Ecto neural progenitor cell (in vitro differentiated cells): ENCODE measurements at places on chromosomes 2 and 18.

GRCh38 chr2:200168641-200169555 is 137.6 kb upstream of the SPATS2L start:
- DNase-seq = no peak

DNA sequence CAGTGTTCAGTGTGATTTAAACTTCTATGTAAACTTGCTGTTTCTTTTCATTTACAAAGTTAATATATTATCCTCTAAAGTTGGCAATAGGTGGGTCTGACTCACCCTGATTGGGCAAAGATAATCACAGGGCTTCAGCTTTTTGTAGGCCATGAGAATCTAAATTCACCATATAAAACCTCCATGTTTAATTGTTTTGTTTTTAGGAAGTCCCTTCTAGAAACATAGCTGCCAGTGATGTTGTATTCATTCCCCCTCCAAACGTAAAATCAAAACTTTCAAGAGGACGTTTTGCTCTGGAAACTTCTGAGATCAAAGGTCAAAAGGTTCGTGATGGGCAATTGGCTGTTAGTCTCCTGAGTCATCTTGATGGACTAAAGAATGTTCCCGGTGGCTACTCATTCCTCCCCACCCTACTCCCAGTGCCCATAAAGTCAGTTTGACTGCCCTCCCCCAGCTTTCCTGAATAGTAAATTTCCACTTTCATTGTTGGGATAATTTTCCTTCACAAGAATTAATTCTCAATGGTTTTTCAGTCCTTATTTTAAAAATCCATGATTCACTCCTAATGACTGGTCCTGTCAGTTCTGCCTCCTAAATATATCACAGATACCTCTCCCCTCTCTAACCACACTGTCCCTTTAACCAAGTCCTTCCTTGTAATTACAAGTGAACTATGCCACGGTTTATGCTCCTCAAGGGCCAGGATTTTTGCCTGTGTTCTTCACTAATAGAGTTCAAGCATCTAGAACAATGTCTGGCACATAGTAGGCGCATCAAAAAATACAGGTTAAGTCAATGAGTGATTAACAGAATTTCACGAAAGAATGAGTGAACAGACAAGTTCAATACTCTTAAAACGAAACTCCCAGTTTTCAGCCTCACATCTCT is 164.4 kb upstream of the VRK2 start:
- DNase-seq = no peak

- no peak for DNase-seq
Observed at GRCh38 chr2:205524656-205525055, 157.6 kb upstream of the NRP2 start.

GRCh38 chr18:23998820-23999219 is 15.7 kb upstream of the TTC39C start:
- no peak for DNase-seq

DNA sequence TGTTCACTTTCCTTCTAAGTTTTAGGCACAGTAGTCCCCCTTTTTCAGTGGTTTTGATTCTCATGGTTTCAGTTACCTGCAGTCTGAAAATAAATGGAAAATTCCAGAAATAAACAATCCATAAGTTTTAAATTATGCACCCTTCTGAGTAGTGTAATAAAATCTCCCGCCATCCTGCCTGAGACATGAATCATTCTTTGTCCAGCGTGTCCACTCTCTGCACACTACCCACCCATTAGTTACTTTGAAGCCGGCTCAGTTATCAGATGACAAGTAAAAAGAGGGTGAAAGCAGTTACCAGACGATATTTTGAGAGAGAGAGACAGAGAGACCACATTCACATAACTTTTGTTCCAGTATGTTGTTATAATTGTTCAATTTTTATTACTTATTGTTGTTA is 400.5 kb downstream of the TMX3 start:
- no peak for DNase-seq

- no peak for DNase-seq
Observed at GRCh38 chr2:161947836-161948235, 126.2 kb downstream of the DPP4 start.

GRCh38 chr2:128779301-128780095 is 460.8 kb upstream of the HS6ST1 start:
- DNase-seq = peak; percentile 41

DNA sequence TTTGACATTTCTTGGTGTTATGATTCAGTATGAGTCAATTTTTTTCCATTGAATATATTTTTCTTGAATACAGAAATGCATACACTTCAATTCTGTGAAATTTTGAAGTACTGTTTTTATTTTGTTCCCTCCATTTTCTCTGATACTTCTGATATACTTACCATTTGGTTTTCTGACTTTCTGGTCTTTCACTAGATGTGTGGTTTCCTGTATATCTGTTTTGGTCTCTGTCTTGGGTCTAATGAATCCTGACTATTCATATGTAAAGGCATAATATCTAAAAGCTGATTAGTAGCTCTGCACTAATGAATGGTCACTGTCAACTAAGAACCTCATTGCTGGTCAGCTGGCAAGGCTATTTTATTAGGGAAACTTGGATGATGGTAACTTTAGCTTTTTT is 345.6 kb downstream of the GRB14 start:
- DNase-seq = no peak

- no peak for DNase-seq
Observed at GRCh38 chr18:44799382-44799906, 118.8 kb downstream of the SETBP1 start.

- no peak for DNase-seq
Observed at GRCh38 chr2:43218155-43218701, 8.2 kb downstream of the ZFP36L2 start.

DNA sequence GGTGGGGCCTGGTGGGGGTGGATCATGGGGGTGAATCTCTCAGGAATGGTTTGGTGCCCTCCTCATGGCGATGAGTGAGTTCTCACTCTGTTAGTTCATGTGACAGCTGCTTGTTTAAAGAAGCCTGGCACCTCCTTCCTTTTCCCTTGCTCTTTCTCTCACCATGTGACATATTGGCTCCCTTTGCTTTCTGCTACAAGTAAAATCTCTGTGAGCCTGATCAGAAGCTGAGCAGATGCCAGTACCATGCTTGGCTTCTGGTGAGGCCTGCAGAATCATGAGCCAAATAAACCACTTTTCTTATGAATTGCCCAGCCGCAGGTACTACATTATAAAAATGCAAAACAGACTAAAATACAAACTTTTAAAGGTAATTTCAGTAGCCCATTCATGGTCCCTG is 73.4 kb upstream of the TEX51 start:
- no peak for DNase-seq

- no peak for DNase-seq
Observed at GRCh38 chr2:228590681-228591080, 409.2 kb upstream of the SPHKAP start.

GRCh38 chr2:181231151-181231550 is 226.0 kb upstream of the ITGA4 start:
- DNase-seq = no peak

DNA sequence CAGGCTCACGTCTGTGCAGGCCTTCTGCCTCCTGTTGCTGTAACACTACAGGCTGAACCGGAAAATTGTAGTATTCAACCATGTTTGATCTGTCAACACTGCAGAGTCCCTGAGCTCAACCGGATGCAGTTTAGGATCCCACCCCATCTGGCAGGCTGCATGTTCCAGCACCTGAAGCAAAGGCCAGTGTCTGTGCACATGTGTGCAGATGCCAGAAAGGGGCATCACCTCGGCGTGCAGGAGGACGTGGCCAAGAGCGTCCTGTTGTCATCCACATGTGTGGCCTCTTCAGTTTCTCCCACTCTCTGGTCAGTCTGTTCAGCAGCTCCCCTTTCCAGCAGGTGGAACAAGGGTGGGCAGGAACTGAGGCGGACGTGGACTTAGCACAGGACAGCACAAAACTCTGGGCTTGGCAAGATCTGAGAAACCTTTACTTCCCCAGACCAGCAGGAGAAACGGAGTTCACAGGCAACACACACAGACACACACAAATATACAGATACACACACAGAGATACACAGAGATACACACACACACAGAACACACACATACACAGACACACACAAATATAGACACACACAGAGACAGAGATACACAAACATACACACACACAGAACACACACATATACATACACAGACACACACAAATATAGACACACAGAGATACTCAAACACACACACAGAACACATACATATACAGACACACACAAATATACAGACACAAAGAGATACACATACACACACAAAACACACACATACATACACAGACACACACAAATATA is 111.3 kb downstream of the NDUFA10 start:
- DNase-seq = peak; percentile 38

GRCh38 chr18:22975508-22975907 is 42.4 kb downstream of the RBBP8 start:
- DNase-seq = no peak

GRCh38 chr2:57453945-57454344 is 592.7 kb upstream of the VRK2 start:
- DNase-seq = no peak

DNA sequence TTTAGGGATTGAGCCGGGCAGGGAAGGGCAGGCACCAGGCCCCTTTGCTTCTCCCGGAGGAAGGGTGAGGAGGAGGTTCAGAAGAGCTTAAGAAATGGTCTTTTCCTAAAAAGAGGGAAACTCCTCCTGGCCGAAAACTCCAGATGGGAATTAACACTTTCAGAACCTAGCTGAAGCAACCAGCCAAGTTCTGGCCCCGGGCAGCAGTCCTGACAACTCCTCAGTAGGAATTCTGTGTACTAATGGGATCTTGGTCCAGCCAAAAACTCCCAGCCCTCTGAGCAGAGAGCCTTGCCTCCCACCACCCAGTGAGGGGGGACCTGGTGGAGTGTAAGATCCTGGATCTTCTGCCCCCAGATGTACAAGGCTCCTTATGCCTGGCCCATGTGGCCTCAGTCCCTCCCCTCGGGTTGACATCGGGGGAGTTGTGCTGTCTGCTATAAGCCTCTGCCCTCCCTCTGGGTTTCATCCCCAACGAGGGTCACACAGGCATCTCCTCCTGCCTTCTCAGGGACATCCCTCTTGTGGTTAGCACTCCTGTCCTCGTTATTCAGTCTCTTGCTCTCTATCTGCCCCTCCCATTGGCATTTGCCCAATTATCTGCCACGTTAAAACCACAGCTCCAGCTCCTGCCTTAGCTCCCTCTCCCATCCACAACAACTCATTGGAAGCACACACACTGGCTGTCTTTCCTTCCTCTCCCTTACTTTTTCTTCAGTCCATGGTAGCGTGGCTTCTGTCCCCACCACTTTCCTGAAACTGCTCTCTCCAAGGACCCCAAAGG is 184.6 kb downstream of the CYP26B1 start:
- DNase-seq = no peak

DNA sequence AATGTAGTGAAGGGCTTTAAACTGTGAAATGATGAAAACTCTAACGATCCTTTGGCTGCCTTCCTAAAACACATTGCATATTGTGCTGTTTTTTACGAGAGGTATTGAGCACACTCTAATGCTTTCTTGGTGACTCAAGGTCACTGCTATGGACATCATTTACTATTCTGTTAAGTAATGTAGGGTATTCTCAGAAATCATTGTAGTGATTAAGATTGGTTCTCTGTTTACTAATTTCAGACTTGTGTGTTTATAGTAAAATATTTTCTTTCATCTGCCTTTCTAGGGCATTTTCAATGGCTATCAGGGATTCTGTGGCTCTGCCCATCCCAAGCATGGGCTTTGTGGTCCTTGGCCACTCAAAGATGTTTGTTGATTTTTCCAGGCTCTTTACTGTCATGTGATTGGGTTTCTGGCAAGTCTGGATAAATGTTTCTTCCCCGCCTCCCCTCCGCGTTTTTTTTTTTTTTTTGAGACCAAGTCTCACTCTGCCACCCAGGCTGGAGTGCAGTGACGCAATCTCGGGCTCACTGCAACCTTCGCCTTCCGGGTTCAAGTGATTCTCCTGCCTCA is 29.3 kb downstream of the UBE2F start:
- no peak for DNase-seq

GRCh38 chr2:206527153-206527552 is 83.8 kb downstream of the ADAM23 start:
- no peak for DNase-seq

DNA sequence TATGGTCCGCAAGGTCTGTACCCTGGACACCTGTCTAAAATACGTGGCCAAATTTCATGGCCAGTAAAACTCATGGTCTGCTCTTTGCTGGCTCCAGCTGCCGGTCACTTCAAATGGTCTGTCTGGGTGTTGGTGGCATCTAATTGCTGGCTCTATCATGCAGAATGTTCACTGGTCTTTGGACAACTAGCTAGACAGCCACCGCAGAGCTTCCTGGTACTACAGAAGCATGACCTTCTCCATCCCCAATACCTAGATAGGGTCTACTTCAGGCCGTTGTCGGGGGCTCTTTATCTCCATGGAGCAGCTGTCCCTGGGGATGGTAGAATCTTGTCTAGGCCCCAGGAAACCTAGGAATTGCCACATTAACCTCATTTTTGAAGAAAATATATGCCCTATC is 88.4 kb upstream of the RMDN2 start:
- DNase-seq = no peak

DNA sequence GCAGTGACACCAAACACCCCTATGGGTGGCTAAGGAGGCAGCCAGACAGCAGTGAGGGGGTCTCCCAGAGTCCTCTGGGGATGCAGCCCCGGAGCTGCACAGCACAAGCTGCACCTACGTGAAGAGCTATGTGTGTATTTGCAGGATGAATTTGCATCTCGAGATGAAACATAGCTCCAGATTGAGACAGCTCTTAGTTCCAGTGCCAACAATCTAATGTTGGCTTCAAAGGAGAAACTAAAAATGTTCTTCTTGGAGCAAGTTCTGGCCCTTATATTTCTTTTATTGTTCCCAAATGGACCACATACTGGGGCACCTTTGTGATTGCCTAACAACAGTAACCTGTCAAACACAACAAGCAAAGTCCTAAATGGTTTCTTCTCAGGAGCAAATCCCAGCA is 233.9 kb downstream of the SLC4A3 start:
- DNase-seq = no peak

- DNase-seq = peak; percentile 84
Observed at GRCh38 chr2:161414042-161415033, 1.8 kb upstream of the TBR1 start.

GRCh38 chr2:95531254-95531771 is 46.8 kb upstream of the TRIM43B start:
- DNase-seq = no peak

DNA sequence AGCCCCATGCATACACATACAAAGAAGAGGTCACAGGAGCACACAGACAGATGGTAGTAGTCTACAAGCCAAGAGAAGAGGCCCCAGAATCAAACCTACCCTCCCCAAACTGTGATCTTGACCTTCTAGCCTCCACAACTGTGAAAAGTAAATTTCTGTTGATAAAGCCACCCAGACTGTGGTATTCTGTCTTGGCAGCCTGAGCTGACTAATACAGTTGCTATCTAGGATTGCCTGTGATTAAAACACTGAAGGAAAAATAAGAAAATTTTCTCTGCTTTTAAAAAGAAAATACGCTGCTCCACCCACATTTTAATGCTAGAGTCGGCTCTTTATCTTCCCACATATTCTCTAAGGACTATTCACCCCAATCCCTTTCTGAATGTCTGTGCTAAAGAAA is 143.7 kb upstream of the TMEM200C start:
- DNase-seq = no peak

- DNase-seq = no peak
Observed at GRCh38 chr2:42809819-42810120, 17.4 kb upstream of the HAAO start.

- no peak for DNase-seq
Observed at GRCh38 chr18:8231316-8231715, 377.9 kb upstream of the RAB12 start.
